ENCODE measurements at places on chromosomes 5 and 9.

DNA sequence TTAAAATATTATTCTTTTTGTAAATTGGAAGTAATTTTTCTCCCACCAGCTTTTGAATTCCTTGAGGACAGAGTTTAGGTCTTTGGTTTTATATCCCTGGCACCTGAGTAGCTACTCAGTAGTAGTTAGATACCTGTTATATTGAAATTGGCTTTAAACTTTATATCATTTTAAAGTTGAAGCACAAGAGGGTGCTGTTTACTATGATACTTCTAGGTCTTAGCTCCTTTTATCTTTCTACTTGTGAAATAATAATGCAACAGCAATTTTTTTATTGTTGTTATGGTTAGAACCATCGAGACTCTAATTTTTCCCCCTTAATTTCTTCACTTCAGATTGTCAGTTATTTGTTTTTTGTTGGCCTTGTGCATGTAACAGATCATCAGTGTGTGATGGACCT, 46.3 kb downstream of the AP3S1 start:
- H3K36me3 ChIP-seq = peaks cover 2% of the 10 kb centered on the region
- no peak for DNase-seq
- H3K4me3 ChIP-seq = no peak overlapping the region
- no peaks in the 10 kb centered on the region for H3K27me3 ChIP-seq
- no peaks in the 10 kb centered on the region for H3K4me1 ChIP-seq

DNA sequence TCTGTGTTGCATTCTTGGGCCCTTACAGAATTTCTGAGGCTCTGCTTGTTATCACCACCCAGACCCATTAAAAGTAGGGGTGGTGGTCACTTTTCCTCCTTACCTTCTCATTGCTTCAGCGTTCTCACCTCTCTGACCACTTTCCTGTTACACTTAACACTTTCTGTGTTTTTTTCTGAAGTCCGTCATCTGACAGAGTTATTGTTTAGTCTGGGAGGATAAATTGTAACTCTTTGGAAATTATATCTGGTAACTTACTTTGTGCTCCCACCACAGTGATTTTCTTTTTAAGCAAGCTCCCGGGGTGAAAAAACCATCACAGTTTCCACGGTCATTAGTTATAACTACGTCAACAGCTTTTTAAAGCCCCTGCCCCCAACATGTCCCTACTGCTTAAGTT, 211.2 kb upstream of the OTULINL start:
- H3K36me3 ChIP-seq = peaks cover 85% of the 10 kb centered on the region
- no peaks in the 10 kb centered on the region for H3K27me3 ChIP-seq
- no peak overlapping the region for H3K4me3 ChIP-seq
- no peaks in the 10 kb centered on the region for H3K4me1 ChIP-seq
- H3K27ac ChIP-seq = no peak overlapping the region
- DNase-seq = no peak

- no peak overlapping the region for H3K27ac ChIP-seq
- no peak for DNase-seq
- peaks cover 11% of the 10 kb centered on the region for H3K27me3 ChIP-seq
- H3K4me1 ChIP-seq = no peaks in the 10 kb centered on the region
Observed at GRCh38 chr9:117400171-117400570, 14.7 kb downstream of the ASTN2 start.

GRCh38 chr5:41787265-41787664, 83.0 kb downstream of the OXCT1 start:
- H3K36me3 ChIP-seq = no peaks in the 10 kb centered on the region
- H3K4me1 ChIP-seq = no peaks in the 10 kb centered on the region
- no peaks in the 10 kb centered on the region for H3K27me3 ChIP-seq

- no peaks in the 10 kb centered on the region for H3K27me3 ChIP-seq
- peaks cover 17% of the 10 kb centered on the region for H3K4me1 ChIP-seq
- no peak for DNase-seq
- H3K36me3 ChIP-seq = no peaks in the 10 kb centered on the region
- no peak overlapping the region for H3K27ac ChIP-seq
- no peak overlapping the region for H3K4me3 ChIP-seq
Observed at GRCh38 chr5:173848986-173849596, 39.1 kb upstream of the CPEB4 start.

- peaks cover 2% of the 10 kb centered on the region for H3K27me3 ChIP-seq
- no peaks in the 10 kb centered on the region for H3K36me3 ChIP-seq
- H3K27ac ChIP-seq = no peak overlapping the region
- H3K4me1 ChIP-seq = no peaks in the 10 kb centered on the region
Observed at GRCh38 chr5:148861088-148861487, 34.7 kb downstream of the ADRB2 start.

GRCh38 chr5:142600611-142601358, 85.1 kb downstream of the FGF1 start:
- peaks cover 7% of the 10 kb centered on the region for H3K4me1 ChIP-seq
- no peak for DNase-seq
- peaks cover 5% of the 10 kb centered on the region for H3K27me3 ChIP-seq

All from large intestine (tissue), 12 donors.